B cell (primary cell): ENCODE measurements at places on chromosomes 4 and X. TPM values are rescaled to one million over a fixed set of nuclear protein-coding genes. Genes with fewer than 3 reads are reported as not detected.

The HMGB2 gene
- total RNA-seq, result 81.5 and 82.5 TPM in 2 replicates

The TBX22 gene
- not detected in 2 replicates for total RNA-seq

The MTCP1 gene
- total RNA-seq, result 13.4 and 20.3 TPM in 2 replicates

The GRPR gene
- 0.42 and 0.51 TPM in 2 replicates for total RNA-seq

The DGKK gene
- total RNA-seq, result not detected in 2 replicates

The SPARCL1 gene
- total RNA-seq, result not detected in 2 replicates

The BTK gene
- total RNA-seq, result 235 and 243 TPM in 2 replicates

The CLNK gene
- total RNA-seq, result 0.49 and 0.57 TPM in 2 replicates
